Right ventricle myocardium superior (tissue), 1 donor: ENCODE measurements at places on chromosomes 13 and 19. TPM values are rescaled to one million over a fixed set of nuclear protein-coding genes. Genes with fewer than 3 reads are reported as not detected.

CFAP97D2 gene
- not detected for total RNA-seq

TRPC4 gene
- total RNA-seq: 2.3 TPM

SOX1 gene
- total RNA-seq: not detected

PDE4C gene
- total RNA-seq: 1.8 TPM

GGN gene
- total RNA-seq: 0.27 TPM

RLN3 gene
- not detected for total RNA-seq

LRRC8E gene
- total RNA-seq: 1.6 TPM

GRIK5 gene
- total RNA-seq: 4.0 TPM

- no peak for DNase-seq
These were observed 1.7 kb downstream of the RBM26 start for GRCh38 chr13:79404361-79404760.

DNA sequence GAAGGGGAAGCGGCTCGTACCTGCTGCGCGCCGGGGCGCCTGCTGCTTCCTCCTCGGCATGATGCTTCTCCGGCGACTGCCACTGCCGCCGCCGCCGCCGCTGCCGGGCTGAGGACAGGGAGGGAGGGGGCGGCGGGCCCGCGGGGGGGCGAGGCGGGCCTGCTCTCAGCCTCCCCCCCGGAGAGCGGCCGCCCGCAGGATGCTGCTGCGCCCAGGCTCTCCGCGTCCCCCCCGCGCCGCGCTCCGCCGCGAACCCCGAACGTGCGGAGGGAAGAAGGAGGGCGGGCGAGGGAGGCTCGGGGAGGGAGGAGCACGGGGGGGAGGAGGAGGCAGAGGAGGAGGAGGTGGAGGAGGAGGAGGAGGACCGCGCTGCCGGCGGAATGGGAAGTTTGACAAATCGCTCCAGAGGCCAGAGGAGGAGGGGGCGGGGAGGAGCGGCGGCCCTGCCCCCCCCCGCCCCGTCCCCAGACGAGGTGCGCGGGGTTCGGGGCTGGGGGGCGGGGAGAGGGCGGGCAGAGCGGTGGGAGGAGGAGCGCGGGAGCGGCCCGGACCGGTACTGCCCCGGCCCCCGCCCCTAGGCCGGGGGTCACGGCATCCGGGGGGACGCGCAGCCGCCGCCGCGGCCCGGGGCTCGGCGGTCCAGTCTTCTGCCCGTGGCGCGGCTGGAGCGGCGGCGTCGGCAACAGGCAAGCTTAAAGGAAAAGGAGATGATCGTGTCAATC, at the start of gene TSHZ3:
Gene TSHZ3 (minus strand): TSS at position 277 of the 722 bp plus-strand sequence. CDS start 217 bp downstream, at position 60.
- peak; percentile 89 for DNase-seq

DNA sequence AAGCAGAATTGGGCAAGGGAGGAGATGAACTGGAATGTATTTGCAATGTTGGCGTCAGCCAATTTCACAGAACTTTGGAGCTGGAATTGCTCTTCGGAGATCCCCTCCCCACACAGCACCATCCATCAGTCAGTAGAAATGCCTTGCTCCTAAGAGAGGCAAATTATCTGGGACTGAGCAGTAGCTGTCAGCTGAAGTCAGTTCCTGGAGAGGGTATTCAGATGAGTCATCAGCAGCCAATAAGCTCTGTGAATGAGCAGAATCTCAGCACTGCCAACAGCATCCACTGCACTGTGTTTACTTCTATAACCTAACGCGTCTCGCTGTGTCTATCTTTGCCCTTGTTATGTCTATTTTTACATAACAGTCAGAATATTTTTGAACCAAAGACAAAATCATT, 213.7 kb downstream of the SLITRK5 start:
- DNase-seq: no peak

DNA sequence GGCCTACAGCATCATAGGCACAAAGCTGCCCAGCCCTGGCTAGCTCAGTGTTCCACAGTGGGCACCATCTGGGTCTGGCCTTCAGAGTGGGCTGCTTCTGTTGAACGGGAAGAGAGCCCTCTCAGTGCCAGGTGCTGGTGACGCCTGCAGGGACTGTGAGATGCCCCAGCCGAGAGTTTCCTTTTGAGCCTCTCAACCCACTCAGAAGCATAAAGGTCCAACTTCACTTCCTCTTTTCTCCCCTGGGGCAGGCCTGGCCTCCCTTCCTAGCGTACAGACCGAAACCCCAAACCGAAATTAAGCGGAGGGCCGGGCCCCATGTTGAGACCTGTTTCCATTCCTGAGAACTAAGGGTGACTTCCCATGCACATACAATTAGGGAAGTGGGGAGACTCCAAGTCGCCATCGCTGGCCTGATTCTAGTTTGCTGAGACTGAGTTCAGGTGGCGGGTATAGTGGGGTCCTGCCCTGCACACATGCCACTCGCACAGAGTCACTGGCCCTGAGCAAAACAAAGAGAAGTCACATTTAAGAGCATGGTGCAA, 6.9 kb downstream of the RAB8A start:
- peak; percentile 59 for DNase-seq

GRCh38 chr13:76904507-76904906, 18.3 kb upstream of the KCTD12 start:
- no peak for DNase-seq

DNA sequence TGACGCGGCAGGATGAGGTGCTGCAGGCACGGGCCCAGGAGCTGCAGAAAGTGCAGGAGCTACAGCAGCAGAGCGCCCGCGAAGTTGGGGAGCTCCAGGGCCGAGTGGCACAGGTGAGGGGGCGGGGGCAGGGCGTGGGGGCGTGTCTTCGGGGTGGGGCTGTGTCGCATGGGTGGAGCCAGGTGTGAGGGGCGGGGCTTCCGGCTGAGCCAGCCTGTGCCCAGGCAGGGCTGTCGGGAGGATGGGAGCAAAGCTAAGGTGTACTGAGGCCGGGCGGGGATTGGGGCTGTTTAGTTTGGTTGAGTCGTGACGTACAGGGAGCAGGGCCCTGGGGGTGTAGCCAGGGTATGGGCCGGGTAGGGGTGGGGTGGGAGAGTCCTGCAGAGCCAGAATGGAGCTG, 62.3 kb downstream of the KCNC3 start:
- no peak for DNase-seq
